Stimulated activated CD8-positive, alpha-beta memory T cell treated with anti-CD3 and anti-CD28 coated beads, Interleukin-7, amount 100 ng/mL, for 1 hour (primary cell): ENCODE measurements at places on chromosomes 5 and 9.

- DNase-seq = no peak
These were observed 89.9 kb downstream of the SYK start for GRCh38 chr9:90891308-90892040.

- DNase-seq = no peak
These were observed 61.6 kb downstream of the NNT start for GRCh38 chr5:43664501-43665040.

- DNase-seq = no peak
These were observed 154.5 kb downstream of the AOPEP start for GRCh38 chr9:94881023-94881422.

DNA sequence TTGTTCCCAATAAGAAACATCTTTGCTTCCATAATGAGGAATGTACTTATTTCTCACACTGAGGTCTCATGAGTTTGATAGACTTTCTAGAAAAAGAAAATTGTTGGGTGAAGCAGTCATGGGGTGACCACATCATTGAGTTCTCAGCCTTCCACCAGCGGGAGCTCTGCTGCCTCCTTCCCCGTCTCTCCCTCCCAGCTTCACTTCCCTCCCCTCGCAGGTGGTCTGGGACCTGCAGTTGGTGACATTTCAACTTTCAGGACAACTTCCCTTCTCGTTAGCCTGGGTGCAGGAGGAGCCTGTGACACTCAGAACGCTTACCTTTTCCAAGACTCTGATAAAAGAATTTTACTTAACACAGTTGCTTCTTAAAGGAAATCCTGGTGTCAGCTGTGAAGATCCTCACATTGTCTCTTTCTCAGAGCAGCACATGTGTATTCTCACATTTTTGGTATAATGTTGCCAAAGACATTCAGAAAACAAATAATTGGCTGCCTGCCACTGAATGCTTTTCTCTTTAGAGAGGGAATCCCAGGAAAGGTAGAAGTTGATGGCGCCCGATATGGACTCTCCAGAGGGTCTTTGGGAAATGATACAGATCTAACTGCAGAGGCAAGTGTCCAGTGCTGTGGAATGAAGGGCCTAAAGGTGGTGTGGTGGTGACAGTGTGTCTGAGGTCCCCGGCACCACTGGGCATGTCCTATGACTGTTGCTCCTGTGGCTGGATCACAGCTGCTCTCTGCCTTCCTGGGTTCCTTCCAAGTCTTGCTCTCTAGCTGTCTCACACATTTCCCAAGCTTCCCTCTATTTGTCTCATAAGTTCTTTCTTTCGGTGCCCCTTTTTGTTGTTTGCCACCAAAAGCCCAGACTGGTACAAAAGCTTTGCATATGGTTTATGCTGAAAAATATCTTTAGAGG, 238.1 kb downstream of the GAS1 start:
- DNase-seq = no peak

DNA sequence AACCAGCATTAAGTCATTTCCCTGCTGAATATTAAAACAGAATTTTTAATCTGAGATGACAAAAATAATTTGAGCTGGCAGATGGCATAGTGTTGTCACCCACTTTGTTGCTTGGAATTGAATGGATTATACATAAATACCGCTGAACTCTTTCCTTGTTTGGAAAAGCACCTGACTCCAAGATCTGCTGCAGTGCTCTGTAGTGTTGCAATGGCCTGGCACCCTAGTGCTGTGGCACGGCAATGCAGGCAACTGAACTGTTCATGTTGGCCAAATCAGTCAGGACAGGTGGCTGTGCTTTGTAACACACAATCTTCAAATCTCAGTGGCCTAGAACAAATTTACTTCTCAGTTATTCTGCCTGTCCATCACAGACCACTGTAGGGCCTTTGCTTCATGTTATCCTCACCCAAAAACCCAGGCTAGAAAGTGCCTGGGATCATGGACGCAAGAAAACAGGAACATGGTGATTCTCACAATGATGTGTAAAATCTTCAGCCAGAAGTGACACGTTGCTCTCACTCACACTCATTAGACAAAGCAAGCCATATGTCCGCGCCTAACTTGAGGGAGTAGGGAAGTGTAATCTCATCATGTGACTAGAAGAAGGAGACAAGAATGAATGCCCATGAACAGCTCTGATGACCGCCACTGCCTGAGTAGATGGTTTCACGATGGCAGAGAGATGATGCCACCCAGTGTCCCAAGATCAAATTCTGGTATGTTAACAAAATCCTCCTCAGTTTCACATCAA, 191.9 kb upstream of the PUM3 start:
- no peak for DNase-seq

- no peak for DNase-seq
These were observed 30.7 kb downstream of the SPIN1 start for GRCh38 chr9:88418715-88419540.

DNA sequence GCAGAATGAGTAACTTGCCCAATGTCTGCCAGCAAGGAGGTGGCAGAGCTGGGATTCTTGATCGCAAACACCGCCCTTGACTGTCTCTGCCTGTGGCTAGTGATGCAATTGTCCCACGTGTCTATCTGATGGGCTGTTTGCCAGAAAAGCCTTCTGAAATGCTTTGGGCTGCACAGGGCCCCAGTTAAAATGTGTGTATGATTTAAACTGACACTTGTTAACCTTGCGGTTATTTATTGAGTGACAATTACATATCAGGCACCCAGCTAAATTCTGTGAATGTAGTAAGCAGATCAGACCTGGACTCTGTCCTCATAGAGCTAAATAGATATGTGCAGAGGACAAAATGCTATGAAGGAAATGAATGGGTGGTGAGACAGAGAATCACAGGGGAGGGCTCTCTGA, 11.6 kb upstream of the IL12B start:
- DNase-seq = peak; percentile 34

GRCh38 chr9:122788831-122789230, at the start of gene OR5C1:
Gene OR5C1 (plus strand): TSS chr9:122788933. CDS start chr9:122788933, 0 bp downstream.
- no peak for DNase-seq
